ENCODE measurements at places on chromosomes 3 and 15.

GRCh38 chr3:194395212-194395611 is 3.9 kb downstream of the GP5 start:
- no peak for DNase-seq

DNA sequence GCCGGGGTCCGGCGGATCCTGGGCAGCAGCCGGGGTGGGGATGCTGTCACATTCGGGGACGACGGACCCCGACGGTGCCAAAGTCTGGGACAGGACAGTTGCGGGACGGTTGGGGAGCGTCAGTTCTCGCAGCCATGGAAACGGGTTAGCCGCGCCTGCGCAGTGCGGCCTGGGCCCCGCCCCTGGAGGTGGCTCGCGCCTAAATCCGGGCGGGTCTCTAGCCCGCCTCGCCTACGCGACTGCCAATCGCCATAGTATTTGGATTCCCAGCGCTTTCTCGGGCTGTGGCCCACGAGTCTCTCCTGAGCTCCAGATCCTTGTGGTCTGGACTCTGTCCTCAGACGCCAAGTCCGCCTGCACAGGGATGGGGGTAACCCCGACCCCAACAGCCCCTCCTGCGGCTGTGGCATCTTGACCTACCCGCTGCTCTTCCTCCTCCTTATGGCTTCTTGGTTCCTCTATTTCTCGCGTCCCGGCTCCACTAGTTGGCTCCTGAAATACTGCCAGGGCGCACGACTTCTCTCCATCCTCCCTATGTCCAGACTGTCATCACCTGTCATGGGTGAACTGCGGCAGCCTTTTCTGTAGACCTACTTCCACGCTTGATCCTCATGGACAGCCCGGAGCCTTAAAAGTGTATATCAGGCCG is at the start of gene ZMYND10:
Gene ZMYND10, minus strand, starts transcription at position 147 of the 649 bp plus-strand sequence. CDS start 153 bp downstream, outside the sequence.
- DNase-seq: peak; percentile 81

DNA sequence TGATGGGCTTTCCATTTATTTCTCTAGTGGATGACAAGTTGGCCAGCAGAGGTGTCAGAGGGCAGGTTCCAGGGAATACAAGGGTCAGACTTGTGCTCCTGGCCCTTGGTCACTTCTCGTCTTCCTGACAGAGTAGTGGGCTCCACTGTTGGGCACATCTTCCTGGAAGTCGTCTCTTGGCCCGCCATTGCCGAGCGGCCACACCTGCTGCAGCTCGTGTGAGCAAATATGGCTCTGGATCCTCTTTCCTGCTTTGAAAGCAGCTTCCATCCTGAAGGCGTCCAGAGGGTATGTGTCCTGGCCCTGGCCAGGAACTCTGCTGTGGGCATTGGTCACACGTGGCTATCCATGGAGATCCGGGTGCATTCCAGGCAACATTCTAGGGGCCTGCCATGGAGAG is 100.2 kb downstream of the SNRPN start:
- DNase-seq: no peak

GRCh38 chr3:46468753-46469600 is 4.3 kb upstream of the LTF start:
- no peak for DNase-seq

DNA sequence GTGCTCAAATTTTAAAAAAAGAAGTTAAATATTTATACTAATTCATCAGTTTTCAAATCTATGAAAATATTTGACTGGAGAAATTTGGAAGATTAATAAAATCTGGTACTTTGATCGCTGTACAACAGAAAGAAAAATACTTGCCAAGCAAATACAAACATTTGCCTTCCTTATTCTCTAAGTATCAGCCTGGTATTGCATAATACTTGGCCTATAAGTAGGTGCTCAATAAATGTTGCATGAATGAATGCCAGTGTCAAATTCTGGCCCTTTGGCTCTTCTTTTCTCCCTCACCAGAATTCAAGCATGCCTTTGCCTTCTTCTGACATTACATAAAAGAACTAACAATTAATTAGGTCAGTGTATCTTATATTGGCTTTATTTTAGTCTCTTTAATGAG is 601.7 kb upstream of the GBE1 start:
- no peak for DNase-seq

GRCh38 chr3:54822206-54822605 is 105.7 kb downstream of the LRTM1 start:
- no peak for DNase-seq

GRCh38 chr15:99385005-99385669 is 133.9 kb downstream of the LRRC28 start:
- DNase-seq: no peak

DNA sequence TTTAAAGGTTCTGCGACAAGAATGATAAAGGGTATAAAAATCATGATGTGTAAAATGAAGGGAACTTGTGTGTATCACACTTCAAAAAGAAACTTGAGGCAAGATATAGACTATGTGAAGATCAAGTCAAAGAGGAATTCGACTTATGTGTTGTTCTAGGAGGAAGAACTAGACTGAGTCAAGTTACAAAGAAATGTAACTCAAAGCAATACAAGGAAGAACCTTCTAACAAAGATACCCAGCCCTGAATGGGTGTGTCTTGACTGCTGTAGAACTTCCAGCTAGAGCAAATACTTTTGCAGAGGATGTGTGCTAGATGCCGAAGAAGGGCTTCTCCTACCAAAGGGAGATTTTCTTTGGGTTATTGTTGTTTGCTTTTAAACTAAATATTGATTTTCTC is 2.4 kb downstream of the SLC49A4 start:
- DNase-seq: no peak

DNA sequence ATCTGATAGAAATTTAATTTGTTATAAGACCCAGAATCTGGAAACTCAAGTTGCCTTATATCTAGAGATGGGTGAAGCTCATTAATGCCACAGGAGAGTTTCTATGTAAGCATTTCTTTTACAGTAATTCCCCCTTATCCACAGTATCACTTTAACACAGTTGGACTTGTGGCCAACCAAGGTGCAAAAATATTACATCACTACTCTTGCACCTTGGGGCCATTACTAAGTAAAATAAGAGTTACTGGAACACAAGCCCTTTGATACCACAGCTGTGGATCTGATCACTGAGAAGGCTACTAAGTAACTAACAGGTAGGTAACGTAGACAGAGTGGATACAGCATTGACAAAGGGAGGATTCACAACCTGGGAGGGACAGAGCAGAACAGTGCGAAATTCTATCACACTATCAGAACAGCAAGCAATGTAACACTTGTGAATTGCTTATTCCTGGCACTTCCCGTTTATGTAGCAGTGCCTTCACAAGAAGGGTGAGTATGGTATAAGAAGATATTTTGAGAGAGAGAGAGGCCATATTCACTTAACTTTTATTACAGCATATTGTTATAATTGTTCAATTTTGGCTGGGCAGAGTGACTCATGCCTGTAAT is 33.9 kb upstream of the TOPBP1 start:
- no peak for DNase-seq

DNA sequence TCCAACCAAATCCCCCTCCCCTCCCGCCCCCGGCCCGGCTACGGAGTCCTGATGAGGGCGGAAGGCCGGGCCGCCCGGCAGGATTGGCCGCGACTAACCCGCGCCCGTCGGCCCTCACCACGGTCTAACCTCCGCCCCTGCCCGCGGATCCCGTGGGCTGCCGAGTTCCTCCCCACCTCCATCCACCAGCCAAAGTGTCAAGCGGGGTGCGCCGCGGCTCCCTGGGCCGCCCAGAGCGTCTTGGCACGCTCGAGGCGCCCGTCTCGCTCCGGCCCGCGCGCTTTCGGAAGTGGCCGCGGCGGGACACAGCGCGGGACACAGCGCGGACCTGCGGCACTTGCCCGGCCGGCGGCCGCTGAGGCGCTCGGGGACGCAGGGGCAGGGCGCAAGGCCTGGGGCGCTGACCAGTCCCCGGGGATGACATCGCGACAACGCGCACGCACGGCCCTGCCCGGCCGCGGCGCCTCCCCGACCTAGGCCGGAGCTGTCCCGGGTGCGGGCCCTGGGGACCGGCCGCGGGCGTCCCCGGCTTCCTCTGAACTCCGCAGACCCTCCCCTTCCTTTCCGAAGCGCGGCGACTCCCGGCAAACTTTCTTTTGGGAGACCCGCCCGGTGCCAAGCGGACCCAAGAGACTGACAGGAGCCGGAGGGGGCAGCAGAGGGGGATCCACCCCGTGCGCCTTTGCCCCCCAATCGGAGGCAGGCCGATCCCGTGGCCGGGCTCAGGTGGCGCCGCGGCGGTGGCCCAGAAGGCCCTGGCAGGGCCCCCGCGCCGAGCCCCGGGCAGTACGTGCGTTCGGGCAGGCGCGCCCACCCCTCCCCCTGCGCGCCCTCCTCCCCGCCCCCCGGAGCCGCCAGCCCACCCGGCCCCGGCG is 112.8 kb upstream of the ICE2 start:
- DNase-seq: peak; percentile 87

DNA sequence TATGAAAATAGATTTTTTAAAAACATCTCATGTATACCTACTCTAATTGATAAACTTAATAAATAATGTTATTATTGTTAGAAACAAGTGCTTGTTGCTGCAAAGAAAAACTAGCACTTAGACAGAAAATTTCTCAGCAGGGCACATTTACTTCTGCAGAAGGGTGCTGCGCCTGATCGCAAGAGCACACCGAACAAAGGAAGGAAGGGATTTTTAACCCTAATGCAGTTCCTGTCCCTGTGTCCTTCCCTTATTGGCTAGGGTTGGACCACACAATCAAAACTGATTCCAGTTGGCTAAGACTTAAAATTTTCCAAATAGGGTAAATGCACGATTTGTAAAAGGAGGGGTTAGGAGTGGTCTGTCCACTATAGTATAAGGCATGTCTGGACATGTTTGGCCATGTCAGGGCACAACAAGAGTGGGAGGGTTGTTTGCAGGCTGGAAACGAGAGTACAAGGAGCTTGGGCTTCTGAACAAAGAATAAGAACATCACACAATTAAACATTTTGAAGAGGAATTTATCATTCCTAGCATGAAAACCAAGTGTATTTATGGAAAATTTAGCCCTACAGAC is 4.7 kb downstream of the DTWD1 start:
- DNase-seq: no peak

DNA sequence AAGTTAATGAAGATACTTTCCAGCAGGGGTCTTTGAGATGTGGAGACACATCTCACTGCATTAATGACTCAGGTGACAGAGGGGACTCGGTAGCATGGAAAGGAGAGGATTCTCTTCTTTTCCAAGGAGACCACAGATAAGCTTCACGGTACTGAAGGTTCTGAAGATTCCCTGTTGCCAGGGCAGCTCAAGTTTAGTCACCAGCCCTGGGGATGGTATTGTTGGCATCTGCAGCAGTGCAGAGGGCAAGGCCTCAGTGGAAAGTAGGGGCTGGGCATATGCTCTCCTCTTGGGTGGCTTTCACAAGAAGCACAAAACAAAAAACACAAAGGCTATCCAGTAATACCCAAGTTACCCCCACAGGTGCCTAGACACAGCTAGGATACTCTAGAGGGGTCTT is 38.0 kb upstream of the MRPL3 start:
- no peak for DNase-seq

GRCh38 chr15:46293550-46293949 is 658.7 kb downstream of the SQOR start:
- no peak for DNase-seq

- DNase-seq: no peak
Observed at GRCh38 chr15:99110581-99111320, 5.9 kb downstream of the SYNM start.

GRCh38 chr15:32784581-32784980 is 66.8 kb downstream of the GREM1 start:
- DNase-seq: no peak

DNA sequence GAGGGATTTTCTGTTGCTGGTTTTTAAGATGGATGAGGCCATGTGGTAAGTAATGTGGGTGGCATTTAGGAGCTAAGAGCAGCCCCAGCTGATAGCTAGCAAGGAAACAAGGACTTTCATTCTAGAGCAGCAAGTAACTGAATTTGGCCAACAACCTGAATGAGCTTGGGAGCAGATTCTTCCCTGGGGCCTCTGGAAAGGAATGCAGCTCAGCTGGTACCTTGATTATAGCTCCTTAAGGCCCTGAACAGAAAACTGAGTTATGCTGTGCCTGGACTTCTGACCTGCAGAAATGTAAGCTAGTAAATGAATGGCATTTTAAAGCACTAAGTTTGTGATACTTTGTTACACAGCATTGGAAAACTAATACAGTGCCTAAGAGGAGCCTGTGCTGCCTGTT is 565.5 kb downstream of the PDCD6IP start:
- DNase-seq: no peak

DNA sequence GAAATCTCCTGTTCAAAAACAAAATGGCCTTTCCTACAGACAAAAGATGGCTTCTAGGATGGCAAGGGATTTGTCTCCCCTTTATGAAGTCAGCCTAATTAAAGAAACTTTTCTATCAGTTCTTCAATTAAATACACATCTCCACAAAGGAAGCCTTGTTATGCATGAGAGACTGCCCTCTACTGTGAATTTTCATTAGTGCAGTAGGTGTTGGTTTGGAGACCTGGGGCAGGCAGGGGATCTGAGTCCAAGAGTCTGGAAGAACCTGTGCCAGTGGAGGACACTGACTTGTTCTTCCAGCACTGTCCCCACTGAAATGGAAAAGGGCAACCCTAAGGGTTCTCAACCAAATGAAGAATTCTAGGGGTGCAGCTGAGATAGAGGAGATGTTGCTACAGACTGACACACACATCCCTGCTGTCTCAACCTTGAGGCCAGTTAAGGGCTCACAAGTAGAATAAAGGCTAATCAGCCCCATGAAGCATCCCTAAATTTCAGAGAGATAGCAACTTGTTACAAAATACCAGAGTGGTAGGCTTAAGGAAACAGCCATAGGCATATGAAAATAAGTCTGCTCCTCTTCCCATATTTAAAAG is 174.0 kb upstream of the PRICKLE2 start:
- DNase-seq: no peak

DNA sequence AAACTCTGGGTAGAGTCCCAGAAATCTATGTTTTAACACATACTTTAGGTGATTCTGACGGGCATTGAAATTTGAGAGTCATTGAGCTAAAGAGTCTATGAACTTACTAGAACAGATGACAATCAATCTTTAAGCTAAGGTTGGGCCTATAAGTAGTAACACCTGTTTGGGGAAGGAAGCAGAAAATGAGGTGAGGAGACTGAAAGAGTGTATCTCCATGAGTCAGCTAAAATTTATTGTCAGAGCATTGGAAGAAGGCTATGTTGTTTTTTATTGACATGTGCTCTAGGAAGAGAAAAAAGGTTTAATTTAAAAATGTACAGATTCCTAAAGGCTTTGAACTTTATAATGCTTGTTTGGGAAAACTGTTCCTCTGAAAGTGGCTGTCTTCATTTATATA is 42.9 kb downstream of the TPRG1 start:
- DNase-seq: no peak

GRCh38 chr3:1798711-1799405 is 299.8 kb upstream of the CNTN4 start:
- no peak for DNase-seq

GRCh38 chr3:58355179-58355578 is 22.5 kb downstream of the PXK start:
- DNase-seq: no peak

GRCh38 chr3:139528281-139528680 is 11.3 kb downstream of the RBP1 start:
- no peak for DNase-seq
